Naive thymus-derived CD4-positive, alpha-beta T cell (primary cell): ENCODE measurements at places on chromosomes 3 and 15. TPM values are rescaled to one million over a fixed set of nuclear protein-coding genes. Genes with fewer than 3 reads are reported as not detected.

- DNase-seq: peak; percentile 57
Measured at GRCh38 chr15:68819495-68820294, 1.0 kb downstream of the ANP32A start.

- no peak for DNase-seq
Measured at GRCh38 chr3:80767604-80768003, 993.8 kb downstream of the GBE1 start.

DNA sequence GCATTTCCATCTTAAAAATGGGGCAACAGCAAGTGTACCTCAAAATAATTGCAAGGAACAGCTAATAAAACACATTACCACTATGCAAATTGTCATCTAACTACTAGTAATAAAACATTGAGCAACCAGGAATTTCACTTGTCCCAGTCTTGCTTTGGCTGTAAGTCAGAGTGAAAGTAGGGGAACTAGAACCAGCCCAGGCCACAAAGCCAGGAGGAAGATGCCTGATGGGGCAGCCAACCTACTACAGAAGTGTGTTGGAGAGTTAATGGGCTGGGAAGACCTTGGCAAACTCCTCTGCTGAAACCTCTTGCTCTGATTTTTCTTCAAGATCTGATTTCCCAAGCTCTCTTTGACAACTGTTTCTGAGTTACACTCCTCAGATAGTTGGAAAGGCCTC is 40.2 kb upstream of the LPP start:
- no peak for DNase-seq

- no peak for DNase-seq
Measured at GRCh38 chr3:75254685-75255084, 409.4 kb upstream of the FRG2C start.

DNA sequence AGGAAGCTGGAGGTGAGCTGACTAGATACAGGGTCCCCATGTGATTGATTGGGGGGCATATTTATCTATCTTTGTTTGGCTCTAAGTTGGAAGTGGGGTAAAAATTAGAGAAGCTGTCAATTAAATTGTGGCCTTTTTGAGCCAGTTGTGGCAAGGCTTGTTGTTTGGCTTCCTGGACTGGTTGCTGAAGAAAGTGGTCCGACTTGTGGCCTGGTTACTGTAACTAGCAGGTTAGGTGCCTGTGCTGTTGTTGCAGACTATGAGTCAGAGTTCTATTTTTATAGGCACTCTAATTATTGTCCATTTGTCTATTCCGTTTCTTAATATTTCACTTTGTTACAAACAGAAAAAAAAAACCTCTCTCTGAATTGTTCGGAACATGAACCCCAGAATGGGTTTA is 129.1 kb upstream of the CNTN6 start:
- no peak for DNase-seq

DNA sequence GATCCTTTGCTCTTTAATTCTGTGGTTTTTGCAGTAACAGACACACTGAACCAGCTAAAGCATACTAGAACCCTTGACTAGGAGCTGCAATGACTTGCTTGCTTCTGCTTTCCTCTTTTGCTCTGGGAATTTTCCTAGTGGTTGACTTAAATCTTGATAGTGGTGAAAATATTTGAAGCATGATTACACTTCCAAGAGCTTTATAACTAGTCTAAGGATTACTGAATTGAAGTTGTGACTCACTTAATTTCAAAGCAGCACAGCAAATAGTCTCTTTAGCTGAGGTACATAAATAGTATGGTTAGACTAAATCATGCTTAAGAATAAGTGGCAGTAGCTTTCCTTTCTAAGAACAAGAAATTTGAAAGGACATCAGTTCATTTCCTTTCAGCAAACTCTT is 513.5 kb upstream of the GBE1 start:
- no peak for DNase-seq

OR5K2 gene
- total RNA-seq: not detected

GPX1 gene
- 116 TPM in 2 replicates for total RNA-seq

TMC3 gene
- not detected in 2 replicates for total RNA-seq

STRIT1 gene
- not detected for total RNA-seq

RBP2 gene
- not detected for total RNA-seq

CKMT1A gene
- not detected in 2 replicates for total RNA-seq

PPP1R14D gene
- total RNA-seq: not detected
